GM03348 (cell line): ENCODE measurements at places on chromosomes 12 and 14.
A peak's percentile ranks its signal among the peaks of the same experiment; 100 is the strongest.

- no peak for DNase-seq
Observed at GRCh38 chr14:81222126-81222525, 1.4 kb upstream of the GTF2A1 start.

GRCh38 chr12:102024765-102025164 lies 37.0 kb downstream of the WASHC3 start:
- no peak for DNase-seq

DNA sequence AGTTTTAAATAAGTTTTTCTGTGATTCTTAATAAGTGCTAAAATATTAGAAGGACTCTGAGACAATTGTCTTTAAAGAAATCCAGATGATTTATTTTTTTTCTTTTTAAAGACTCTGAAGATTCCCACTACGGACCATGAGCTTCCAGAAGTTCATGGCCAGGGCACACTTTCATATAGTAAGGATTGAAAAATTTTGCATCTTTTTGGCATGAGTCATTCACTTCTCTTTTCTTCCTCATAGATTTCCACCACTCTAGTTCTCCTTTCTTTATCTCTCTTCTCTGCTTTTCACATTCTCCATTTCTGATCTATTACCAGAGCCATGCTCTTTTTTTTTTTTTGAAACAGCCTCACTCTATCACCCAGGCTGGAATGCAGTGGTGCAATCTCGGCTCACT lies 385.8 kb downstream of the FLRT2 start:
- DNase-seq, result no peak

DNA sequence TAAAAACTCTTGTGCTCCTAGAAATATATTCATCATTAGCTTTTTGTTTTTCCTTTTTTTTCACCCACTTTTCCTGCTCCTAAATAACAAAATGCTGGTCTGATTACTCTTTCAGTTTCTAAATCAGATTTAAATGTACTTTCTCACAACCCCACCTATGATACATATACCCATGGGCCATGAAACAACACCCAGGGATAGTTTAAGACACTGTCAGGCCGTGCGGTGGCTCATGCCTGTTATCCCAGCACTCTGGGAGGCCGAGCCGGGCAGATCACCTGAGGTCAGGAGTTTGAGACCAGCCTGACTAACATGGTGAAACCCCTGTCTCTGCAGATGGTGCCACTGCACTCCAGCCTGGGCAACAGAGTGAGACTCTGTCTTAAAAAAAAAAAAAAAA lies 1.6 kb upstream of the NUMB start:
- DNase-seq, result no peak

- no peak for DNase-seq
Observed at GRCh38 chr14:104917116-104917515, 7.6 kb upstream of the PLD4 start.

- no peak for DNase-seq
Observed at GRCh38 chr12:91001306-91001705, 3.5 kb downstream of the EPYC start.

DNA sequence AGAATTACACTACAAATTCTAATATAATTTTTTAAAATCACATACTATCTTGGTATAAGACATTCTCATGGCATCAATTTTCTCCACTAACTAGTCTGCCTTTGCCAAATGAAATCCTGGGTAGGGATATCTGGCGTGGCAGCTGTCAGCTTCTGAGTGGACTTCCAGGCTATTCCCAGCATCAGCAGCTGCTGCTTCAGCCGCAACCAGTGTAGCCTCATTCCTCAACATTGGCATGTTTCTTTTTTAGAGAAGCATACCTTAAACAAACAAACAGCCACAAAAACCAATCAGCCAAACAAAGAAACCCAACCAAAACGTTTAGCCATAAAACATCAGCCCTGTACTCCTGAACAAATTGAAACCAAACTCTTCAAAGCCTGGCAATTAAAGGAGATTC lies 235.8 kb downstream of the SSPN start:
- DNase-seq, result no peak

DNA sequence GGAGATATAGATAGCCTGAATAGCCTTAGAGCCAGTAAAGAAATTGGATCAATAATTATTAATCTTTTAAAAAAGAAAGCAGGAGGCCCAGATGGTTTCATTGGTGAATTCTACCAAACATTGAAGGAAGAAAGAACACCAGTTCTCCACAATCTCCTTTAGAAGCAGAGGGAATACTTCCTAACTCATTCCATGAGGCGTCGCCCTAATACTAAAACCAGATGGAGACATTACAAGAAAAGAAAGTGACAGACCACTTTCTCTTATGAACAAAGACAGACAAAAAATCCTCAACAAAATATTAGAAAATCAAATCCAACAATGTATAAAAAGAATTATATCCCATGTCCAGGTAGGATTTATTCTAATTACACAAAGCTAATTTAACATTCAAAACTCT lies 362.6 kb downstream of the BCAT1 start:
- DNase-seq, result no peak

DNA sequence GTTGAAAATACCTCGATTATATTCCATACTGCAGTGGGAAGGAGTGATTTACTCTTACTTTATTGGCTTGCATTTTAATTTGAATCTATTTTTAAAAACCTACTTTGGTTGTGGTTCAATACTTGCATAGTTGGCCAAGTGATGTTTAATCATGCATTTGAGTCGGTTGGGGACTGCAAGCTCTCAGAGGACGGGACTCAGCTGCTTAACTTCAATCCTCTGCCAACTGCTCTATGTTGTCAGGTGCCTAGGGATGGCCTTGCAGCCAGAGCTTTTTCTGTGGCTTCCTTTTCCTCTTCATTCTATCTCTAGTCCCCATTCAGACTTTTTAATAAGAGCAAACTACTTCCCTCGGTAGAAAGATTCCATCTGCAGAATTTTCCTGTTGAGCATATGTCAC lies 53.4 kb upstream of the KRR1 start:
- no peak for DNase-seq

DNA sequence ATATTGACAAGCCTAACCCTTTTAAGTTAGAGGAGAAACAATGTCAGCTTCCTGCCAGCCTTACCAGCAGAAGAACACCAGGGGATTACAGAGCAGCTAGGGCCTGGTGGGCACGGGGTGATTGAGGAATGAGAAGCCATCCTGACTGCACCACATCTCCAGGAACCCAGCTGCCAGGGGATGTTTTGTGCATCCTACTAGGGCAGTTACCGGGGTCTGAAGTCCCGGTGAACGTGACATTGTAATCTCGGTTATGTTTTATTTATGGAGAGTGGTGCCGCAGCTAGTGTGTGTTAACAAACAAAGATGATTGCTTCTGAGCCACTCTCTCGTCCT lies 115.9 kb downstream of the BCL11B start:
- no peak for DNase-seq

DNA sequence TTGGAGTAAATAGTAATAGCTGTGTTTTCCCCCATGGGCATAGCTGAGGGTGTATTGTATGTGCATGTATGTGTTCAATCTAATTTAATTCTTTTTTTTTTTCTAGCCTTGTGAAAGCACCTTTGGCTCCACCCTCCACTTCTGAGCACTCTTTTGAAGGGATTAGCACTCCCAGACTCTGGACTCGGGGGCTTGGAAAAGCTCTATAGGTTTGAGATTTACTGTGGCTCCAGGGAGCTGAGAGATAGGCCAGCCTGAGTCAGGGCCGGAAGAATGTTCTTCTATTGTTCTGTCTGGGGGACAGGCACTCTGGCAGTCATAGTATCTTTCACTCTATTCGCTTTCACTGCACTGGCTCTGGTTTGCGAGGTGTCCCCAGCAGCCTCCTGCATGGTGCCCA lies 540.0 kb upstream of the TBX3 start:
- peak; percentile 11 for DNase-seq

GRCh38 chr14:47674543-47675465 lies 601 bp downstream of the MDGA2 start:
- no peak for DNase-seq

DNA sequence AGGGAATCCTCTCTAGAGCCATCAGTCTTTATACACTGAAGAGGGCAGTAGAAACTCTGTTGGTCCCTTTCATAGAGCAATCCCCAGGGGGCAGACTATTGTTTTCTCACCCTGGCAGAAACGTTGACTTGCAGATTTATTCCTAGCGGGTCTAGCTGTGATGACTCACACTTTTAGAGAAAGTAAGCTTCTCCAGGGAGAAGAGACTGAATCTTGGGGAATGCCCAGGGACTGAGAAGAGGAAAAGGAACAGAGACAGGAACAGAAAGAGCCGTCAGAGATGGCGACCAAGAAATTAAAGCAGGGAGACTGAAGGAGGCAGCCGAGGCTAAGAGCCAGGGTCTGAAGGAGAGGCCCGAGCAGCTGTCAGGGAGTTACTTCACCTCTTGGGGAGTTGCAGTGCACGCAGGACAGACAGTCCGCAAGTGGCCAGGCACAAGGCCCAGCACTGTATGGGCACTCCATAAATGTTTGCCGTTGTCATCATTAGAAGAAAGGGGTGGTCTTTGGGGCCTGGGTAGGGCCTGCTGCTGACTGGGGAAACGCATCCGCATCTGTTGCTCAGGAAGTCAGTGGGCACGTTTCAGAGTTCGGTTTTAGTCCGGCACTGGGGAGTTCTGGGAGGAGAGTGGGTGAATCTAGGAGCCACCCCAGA lies 13.0 kb downstream of the PLEKHG6 start:
- DNase-seq, result peak; percentile 86

- no peak for DNase-seq
Observed at GRCh38 chr12:96057986-96058553, 22.7 kb upstream of the LTA4H start.

DNA sequence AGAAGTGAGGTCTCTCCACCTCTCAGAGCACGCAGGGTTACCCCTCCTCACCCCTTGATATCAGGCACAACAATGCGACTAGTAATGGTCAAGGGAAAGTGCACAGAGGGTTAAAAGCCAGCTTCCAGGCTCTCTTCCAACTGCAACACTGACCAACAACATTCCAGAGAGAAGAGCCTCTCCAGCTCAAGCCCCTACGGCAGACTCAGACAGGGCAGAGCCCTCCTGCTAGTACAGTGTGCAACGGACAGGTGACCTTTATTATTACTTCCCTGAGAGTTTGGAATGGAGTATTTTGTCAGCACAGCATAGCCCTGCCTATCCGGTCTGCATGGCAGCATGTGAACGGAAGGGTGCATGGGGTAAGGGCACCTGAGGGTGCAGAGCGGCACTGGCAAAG lies 73.0 kb downstream of the PTPN21 start:
- DNase-seq, result no peak

DNA sequence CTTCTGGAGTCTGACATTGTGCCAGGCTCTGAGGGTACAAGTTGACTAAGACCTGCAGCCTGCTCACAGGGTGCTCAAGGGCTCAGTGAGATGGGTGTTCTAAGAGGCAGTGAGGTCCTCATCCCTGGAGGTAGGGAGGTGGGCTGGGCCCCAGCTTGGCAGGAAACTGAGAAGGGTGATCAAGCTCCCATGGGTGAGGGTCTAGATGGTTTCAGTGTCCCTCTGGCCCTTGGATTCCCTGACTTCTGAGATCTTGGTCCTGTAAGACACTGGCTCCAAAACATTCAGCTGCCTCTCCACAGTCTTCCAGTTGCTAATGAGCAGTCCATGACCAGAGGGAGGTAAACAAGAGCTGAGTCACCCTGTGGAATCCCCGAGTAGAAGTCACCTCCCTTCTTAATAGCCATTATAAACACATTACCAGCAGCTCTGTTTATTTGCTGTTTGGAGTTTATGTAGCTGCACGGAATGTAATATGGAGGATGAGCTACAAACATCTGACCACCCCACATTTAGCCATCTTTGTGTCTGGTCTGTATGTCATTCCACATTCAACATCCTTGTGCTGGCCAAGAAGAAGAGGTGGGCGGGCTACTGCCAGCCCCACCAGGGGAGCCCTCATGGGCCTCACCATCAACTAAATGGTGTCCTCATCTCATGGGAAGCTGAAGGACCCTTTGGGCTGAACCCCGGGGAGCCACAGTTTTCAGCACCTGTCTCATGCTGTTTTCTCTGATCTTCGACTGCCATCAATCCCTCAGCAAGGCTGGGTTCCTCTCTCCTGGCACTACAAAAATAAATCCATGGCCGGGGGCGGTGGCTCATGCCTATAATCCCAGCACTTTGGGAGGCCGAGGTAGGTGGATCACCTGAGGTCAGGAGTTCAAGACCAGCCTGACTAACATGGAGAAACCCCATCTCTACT lies 37.2 kb upstream of the BDKRB2 start:
- DNase-seq, result peak; percentile 85

GRCh38 chr12:120758798-120759590 lies 33.4 kb downstream of the ACADS start:
- DNase-seq, result no peak

DNA sequence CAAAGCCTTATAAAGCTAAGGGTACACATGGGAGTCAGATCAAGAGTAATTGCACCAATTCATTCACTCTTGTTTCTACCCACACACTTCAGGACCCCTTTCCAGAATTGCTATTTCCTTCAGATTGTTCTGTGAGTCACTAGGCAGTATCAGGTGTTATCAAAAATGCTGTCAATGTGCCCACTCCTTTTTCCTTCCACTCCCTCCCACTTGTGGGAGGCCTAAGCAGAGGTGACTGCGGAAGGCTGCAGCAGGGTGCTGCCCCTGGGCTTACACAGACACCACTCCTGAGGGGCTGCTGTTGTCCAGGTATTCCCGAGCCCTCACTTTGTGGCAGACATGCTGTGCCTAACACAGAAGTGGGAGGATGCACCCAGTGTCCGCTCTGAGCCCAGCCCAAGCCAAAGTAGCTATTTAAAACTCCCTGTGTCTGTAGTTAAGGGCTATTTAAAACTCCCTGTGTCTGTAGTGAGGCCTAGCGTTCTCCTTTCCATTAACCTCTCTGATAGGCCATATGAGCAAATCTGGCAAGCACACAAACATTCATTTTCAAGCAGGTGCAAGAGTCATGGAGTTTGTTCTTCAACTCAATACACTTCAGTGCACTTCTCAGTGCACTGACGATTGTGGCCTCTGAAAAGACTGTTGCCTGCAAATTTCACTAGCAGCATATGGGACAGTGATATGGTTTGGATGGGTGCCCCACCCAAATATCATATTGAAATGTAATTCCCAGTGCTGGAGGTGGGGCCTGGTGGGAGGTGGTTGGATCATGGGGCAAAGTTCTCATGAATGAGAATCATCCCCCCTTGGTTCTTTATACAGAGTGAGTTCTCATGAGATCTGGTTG lies 117.8 kb downstream of the PHLDA1 start:
- DNase-seq, result no peak

GRCh38 chr12:89838833-89839232 lies 130.2 kb upstream of the ATP2B1 start:
- DNase-seq, result no peak

DNA sequence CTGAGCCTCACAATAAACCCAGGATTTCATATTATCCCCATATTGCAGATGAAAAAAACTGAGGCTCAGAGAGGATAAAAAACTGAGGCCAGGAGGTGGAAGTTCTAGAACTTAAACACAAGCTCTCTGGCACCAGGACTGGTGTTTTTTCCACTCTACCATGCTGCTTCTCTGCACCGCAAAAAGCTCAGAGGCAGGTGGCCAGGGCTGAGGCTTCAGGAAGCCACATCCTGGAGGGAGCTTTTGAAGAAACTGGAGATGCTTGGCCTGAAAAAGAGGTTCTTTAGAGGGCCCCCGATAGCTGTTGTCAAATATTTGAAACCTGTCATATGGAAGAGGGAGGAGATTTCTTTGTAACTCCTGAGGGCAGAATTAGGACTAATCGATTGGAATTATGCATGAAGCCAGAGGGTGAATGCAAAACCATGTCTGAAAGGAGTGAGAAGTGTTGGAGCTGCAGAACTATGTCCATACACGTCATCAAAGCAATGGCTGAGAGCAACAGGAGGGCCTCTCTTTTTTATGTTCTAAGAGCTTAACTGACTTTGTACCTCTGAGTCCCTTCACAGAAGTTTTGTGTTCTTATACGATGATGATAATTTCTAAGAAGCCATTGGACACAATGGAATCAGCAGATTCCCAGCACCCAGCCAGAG lies 448.6 kb downstream of the FUT8 start:
- no peak for DNase-seq
